Activated T-cell treated with anti-CD3 and anti-CD28 coated beads, Interleukin-2, amount 50 U/mL, for 48 hours (primary cell): ENCODE measurements at places on chromosomes 6 and 20.
A peak's percentile ranks its signal among the peaks of the same experiment; 100 is the strongest.

GRCh38 chr6:106446287-106446885, 85.9 kb downstream of the CRYBG1 start:
- DNase-seq: no peak

- DNase-seq: no peak
These were observed 854.5 kb upstream of the EYS start for GRCh38 chr6:66561479-66561878.

DNA sequence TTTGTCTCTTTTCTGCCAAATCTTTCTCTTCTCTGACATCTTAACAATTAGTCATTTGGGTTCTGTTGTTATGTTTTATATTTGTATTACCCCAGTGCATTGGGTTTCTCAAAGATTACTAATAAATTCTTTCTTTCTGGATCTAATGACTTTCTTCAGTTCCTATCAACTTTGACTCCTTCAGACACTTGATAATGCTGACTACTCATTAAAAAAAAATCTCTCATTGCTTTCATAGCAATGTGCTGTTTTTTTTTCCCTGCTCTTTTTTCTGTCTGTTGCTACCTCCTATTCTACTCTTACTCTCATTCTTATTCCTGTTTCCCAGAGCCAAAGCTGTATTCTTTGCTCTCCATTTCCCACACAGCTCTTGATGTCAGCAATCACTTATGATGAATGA, 81.3 kb upstream of the MAP3K7 start:
- no peak for DNase-seq

GRCh38 chr20:49132995-49133478, 55.1 kb downstream of the STAU1 start:
- no peak for DNase-seq

DNA sequence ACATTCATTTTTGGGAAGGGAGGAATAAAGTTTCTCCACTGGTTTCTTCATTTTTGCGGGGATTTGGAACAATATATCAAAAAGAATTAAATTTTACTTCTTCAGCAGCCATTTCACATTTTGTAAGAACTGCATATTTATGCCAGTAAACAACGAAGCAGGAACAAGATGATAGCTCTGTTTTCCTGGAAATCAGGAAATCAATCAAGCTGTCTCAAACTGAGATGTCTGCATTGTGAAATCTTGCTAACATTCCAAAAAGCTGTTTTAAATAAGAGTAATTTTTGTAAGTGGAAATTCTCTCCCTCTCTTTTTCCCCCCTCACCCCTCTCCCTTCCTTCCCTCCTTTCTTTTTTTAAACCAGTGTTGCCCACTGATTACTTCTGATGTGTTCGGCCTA, 20.0 kb downstream of the MAPK13 start:
- no peak for DNase-seq

GRCh38 chr20:3209946-3210317, 634 bp downstream of the ITPA start:
- peak; percentile 36 for DNase-seq

- no peak for DNase-seq
These were observed 9.5 kb downstream of the CDC5L start for GRCh38 chr6:44396968-44397367.

DNA sequence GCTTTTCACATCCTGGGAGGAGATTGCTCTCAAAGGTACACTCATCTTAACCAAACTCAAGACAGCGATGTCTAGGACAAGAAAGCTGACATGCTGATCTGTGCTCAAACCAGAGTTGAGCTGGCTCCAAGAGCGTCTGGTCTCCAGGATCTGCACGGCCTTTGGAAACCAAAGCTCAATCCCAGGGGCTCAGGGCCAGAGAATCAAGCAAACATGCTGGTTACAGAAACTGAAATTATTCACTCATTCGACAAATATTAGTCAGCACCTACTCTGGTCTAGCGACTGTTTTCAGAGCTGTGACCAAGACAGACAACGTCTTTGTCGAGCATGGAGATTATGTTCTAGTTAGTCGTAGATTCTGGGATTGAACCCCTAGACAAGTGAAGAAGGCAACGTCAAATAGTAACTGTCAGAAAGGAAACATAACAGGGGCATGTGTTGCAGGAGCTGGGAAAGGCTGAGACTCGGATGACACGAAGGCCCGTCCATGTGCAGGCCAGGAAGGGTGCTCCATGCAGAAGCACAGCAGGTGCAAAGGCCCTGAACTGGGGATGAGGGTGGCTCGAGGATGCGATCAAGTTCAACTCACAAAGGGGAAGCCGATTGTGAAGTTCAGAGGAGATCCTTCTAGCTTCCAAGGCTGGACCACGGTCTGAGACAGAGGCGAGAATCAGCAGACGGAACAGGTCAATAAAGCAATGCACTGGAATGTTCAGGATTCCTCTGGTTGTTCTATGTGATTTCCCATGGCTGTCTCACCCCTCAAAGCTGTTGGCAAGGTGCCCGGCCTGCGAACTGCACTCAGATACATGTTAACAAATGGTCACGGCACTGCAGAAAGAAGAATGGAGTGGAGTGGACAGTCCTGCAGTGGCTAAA, 12.5 kb upstream of the PCK1 start:
- no peak for DNase-seq

- no peak for DNase-seq
These were observed 102.4 kb downstream of the QRSL1 start for GRCh38 chr6:106731843-106732160.

DNA sequence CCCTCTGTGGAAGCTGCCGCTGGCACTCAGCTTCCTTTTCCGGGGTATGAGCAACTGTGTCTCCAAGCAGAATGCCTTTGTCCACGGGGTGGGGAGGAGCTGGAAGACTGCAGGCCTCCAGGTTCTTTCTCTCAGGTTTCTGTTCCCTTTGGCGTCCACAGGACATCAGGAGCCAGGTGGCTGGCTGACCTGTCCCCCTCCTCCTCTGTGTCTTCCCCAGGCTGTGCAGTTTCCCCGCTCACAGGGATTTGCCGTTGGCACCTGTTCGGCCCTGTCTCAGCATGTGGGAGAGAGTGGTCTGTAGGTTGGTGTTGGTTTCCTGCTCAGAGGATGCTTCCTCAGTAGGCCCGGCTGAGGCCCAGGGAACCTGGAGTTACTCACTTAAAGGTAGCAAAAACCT, 43.5 kb downstream of the CDS2 start:
- DNase-seq: no peak

- no peak for DNase-seq
These were observed 12.1 kb downstream of the PPP2R5D start for GRCh38 chr6:42996513-42996912.

- DNase-seq: peak; percentile 72
These were observed 3.8 kb upstream of the E2F1 start for GRCh38 chr20:33689973-33690372.

DNA sequence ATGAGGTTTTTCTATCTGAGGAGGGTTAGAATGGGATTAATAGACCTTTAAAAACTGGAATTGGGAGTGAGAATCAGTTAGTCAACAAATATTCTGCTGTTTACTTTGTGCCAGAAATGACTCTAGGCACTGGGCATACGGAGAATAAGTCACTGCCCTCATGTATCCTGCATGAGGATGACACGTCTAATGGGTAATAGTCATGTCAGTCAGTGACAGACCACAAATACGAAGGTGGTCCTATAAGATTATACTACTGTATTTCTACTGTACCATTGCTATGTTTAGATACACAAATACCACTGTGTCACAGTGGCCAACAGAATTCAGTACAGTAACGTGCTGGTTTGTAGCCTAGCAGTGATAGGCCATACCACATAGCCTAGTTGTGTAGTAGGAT, 30.7 kb downstream of the ZFAND3 start:
- no peak for DNase-seq

DNA sequence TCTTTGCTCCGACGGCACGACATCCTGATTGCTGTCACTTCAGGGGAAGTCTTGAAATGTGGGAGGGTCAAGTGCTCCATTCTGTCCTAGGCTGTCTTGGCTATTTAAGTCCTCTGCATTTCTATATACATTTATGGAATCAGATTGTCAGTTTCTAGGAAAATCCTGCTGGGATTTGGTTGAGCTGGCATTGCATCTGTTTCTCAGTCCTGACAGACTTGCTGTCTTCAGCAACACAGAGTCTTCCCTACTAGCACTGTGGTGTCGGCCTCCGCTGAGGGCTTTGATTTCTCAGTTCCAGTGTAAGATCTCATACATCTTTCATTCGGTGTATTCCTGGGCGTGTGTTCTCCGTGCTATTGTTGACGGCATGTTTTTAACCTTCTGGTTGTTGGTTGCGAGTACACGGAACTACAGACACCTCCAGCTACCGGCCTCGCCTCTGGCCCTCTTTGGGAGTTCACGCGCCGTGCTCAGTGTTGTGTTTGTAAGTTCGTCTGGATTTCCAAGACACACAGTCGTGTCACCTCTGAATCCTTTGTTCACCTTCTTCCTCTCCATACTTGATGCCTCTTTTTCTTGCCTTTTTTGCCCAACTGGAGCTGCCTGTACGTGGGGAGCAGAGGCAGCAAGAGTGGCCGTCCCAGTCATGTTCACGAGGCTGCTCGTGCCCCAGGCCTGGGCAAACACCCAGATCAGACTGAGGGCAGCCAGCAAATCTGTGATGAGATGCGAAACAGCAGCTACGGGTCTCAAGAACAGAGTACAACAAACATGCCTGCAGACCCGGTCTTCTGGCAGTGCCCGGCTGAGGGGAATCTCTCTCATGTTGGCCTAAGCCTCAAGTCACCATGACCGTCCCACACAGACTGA, 92.8 kb downstream of the TAF4 start:
- no peak for DNase-seq

DNA sequence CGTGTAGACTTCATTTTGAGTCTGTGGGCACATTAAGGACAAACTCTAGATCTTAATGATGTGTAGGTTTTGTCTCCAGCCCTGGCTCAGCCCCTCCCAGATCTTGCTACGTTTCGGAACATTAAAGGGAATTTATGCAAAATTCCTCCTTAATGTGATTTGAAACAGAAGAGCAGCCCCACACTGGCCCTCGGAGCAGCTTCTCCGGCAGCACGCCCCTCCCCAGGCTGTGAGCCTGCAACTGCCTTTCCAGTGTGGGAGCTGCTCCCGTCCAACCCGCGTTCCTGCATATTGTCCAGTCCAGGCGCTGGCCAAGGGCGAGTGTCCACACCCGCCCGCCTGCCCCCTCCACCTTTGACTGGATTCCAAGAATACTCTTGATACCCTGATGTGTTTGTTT, 257.2 kb downstream of the TAF4 start:
- no peak for DNase-seq

DNA sequence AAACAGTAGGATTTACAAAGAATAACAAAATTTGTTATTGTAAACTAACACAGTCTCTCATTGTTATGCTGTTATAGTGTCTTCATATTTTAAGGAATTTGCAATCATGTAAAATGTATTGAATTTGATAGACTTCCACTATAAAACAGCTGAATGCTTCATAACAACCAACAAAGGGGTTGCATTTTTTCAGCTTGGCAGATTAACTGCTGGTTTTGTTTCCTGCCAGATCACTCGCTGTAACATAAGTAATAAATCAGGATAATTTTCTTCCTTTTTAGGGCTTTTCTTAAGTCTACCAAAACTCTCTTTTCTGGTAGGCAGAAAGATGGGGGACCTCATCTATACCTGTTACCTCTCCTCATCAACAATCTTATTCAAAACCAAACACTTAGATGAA, 169.8 kb downstream of the SAMD5 start:
- DNase-seq: no peak

DNA sequence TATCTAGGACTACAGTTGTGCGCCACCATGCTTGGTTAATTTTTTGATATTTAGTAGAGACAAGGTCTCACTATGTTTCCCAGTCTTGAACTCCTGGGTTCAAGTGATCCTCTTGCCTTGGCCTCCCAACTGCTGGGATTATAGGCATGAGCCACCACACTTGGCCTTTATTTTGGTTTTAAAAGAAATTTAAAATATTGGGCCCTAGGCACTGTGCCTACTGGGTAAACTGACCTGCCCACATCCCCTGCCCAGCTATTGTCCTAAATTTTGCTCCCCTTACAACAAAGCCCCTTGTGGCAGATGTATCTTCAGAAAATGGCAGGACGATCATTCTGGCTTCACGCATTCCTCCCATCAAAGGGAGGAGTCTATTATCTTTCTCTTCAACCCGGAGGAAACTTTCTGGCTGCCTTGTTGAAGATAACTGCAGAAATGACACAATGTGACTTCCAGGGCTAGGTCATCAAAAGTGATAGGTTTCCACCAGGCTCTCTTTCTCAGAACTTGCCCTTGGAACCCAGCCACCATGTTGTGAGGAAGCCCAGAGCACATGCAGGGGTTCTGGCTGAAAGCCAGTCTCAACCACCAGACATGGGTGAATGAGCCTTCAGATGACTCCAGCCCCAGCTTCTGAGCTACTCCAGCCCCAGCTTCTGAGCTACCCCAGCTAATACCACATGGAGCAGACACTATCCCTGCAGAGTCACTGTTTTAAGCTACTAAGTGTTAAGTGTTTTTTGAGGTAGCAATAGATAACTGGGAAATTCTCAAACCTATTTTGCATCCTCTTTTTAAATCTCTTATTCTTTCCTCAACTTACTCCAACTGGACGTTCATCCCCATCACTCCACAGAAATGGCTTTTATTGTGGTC, 4.6 kb upstream of the GUCA1B start:
- DNase-seq: no peak

- no peak for DNase-seq
These were observed 66.0 kb downstream of the BACH2 start for GRCh38 chr6:90230548-90231215.

GRCh38 chr20:13765299-13765698, 19.4 kb downstream of the ESF1 start:
- DNase-seq: no peak

GRCh38 chr6:81553216-81553615, 199.3 kb downstream of the TENT5A start:
- DNase-seq: no peak

GRCh38 chr20:59806578-59806975, 126.9 kb downstream of the SYCP2 start:
- no peak for DNase-seq

DNA sequence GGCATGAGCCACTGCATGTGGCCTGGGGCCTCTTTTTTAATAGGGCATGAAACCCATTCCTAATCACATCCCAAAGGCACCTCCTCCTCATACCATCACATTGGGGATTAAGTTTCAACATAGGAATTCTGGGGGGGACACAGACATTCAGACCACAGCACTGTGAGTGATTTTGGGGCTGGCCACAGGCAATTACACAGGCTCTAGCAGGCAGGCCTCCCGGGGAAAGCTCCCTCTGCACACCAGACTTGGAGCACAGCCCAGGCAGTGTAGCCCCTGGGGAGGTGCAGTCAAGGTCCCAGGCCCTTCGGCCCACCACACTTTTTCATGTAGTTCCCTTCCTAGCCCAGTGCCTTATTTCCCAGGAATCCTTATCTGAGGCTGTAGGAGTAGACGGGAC, 5.5 kb downstream of the SFT2D1 start:
- no peak for DNase-seq

- no peak for DNase-seq
These were observed 3.2 kb downstream of the SLC22A23 start for GRCh38 chr6:3453413-3454272.

DNA sequence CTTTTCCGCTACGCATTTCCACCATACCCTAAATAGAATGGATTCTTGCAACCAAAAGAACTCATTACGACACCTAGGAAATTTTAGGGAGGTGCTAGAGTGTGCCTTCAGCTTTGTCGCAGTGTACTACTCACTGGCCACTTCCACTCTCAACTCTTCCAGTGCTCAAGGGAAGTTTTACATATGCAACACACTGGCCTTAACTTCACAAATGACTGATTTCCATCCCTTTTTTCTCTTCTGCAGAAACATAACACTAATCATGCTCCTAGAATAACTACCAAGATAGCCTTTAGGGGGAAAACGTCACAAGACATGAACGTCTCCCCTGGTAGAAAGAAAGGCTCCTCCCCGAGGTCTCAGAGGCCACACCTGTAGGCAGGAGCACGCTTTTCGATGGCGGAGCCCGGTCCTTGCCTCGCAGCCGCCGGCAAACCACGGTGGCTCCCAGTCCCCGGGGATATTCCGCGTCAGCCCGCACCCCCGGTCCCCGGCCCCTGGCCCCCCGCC, 584 bp downstream of the LYRM4 start:
- DNase-seq: peak; percentile 81
